ENCODE measurements at places on chromosomes 1 and 21. TPM values are rescaled to one million over a fixed set of nuclear protein-coding genes. Genes with fewer than 3 reads are reported as not detected.

The ARHGEF19 gene
- 4.5 TPM for total RNA-seq

The SYTL1 gene
- 0.18 TPM for total RNA-seq

The GJA9 gene
- not detected for total RNA-seq

The TRIM67 gene
- total RNA-seq = not detected

The GUCA2B gene
- not detected for total RNA-seq
